CD8-positive, alpha-beta T cell (primary cell): ENCODE measurements at places on chromosomes 7 and 10.

GRCh38 chr7:45252857-45253256, 95.3 kb downstream of the RAMP3 start:
- DNase-seq, result no peak

- DNase-seq, result no peak
Observed at GRCh38 chr7:137992550-137993394, 9.1 kb downstream of the CREB3L2 start.

- DNase-seq, result peak; percentile 63
Observed at GRCh38 chr7:44587843-44588711, 6.0 kb upstream of the TMED4 start.

GRCh38 chr7:28168393-28169158, 12.0 kb downstream of the JAZF1 start:
- DNase-seq, result no peak

DNA sequence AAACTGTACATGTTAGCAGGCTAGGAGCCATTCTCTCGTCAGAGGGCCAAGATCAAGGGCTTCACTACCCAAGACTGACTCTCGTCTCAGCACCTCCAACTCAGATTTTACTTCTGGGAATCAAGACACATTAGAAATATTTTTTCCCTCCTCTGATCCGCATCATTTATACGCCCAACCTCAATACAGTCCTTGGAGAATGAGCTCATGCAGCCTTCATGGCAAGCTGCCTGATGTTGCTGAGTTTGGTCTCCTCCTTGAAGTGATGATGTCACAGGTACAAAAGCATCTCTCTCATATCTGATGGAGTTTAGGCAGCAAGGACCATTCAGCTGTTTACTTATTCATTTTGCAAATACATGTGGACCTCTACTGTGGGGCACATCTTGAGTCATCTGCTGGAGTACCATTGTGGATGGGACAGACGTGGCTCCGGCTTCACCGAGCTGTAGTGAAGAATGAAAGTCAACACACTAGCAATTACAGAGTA, 114.0 kb downstream of the BMPER start:
- no peak for DNase-seq
